ENCODE measurements at places on chromosomes 4 and X.

GRCh38 chrX:109384699-109385098 lies 97.2 kb downstream of the GUCY2F start:
- no peak for DNase-seq

GRCh38 chr4:2694691-2695090 lies 61.4 kb downstream of the TNIP2 start:
- DNase-seq = no peak

DNA sequence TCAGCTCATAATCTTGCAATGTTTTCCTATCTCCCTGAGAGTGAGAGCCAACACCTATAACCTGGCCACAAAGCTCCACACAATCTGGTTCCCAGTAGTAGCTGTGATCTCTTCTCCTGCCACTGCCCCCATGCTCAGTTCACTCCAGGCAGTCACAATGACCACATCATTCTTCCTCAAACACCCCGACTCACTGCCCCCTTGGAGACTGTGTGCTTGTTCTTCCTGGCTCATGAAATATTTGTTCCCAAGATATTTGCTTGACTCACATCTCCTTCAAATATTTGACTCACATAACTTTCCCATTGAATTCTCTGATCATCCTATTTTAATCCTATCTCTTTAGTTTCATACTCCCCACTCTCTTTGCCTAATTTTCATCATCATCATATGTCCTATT lies 173.7 kb downstream of the AREG start:
- DNase-seq = no peak

- DNase-seq = no peak
These were observed 74.7 kb upstream of the IL13RA1 start for GRCh38 chrX:118652717-118653116.

DNA sequence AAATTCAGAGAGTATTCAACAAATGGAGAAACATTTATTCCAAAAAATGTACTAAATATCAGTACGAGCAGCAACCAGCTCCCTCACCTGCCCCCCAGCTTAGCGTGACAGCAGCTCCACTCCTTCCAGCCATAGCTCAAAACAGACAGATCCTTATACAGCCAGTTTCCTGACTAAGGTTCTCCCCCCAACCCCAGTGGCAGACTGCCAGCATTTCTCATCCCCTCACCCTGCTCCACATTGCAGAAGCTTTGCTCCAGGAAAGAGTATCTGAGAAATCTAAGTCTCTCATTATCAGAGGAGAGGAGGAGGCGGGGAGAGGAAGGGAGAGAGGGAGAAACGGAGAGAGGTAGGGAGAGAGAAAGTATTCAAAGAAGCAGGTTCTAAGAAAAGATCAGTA lies 53.3 kb upstream of the PASD1 start:
- no peak for DNase-seq

DNA sequence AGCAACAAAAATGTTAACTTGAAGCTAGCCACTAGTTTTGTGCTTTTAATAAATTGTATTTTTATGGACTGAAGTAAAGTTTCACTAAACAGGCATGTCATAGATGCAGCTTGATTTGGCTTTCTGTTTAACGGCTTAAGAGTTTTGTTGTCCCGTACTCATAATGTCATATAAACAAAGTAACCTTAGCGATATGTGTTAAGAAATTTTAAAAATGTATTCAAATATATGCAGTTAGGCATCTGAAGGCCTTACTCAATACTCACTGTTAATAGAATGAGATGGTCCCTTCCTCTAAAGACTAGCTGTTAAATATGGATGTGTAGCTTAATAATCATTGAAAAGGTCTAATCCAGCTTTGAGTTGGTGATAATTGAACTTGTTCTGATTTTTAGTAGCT lies 1.0 kb upstream of the SCLT1 start:
- no peak for DNase-seq

GRCh38 chrX:24392709-24393108 lies 32.3 kb downstream of the SUPT20HL1 start:
- DNase-seq = no peak
